Mesendoderm (in vitro differentiated cells): ENCODE measurements at places on chromosomes 12 and 14.
A peak's percentile ranks its signal among the peaks of the same experiment; 100 is the strongest.

DNA sequence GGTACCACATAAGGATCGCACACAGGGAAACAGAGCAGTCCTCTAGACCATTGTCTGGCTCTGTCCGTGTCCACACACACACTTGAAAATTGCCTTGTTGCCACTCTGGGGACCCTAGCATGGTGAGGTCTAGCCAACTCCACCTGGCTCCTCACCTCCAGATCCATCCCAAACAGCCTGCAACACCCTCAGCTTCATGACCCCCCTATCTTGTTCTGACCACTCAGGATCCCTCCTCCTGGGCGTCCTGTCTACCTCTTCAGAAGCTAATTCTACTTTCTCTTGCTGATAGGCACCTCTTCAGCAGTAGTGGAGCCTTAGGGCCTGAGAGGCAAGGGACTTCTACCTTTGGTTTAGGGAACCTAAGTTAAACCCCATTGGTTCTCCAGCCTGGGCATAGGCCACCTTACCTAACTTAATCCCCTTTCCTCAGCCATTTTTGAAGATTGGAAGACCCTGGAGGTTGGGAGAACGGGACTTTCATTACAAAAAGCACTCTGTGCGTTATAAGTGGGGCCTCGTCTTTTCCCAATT, 697 bp upstream of the HOXC5 start:
- DNase-seq = no peak

GRCh38 chr12:23947395-23947794, 2.1 kb downstream of the SOX5 start:
- DNase-seq = no peak

- no peak for DNase-seq
These were observed 68.3 kb upstream of the SCN8A start for GRCh38 chr12:51522696-51523095.

DNA sequence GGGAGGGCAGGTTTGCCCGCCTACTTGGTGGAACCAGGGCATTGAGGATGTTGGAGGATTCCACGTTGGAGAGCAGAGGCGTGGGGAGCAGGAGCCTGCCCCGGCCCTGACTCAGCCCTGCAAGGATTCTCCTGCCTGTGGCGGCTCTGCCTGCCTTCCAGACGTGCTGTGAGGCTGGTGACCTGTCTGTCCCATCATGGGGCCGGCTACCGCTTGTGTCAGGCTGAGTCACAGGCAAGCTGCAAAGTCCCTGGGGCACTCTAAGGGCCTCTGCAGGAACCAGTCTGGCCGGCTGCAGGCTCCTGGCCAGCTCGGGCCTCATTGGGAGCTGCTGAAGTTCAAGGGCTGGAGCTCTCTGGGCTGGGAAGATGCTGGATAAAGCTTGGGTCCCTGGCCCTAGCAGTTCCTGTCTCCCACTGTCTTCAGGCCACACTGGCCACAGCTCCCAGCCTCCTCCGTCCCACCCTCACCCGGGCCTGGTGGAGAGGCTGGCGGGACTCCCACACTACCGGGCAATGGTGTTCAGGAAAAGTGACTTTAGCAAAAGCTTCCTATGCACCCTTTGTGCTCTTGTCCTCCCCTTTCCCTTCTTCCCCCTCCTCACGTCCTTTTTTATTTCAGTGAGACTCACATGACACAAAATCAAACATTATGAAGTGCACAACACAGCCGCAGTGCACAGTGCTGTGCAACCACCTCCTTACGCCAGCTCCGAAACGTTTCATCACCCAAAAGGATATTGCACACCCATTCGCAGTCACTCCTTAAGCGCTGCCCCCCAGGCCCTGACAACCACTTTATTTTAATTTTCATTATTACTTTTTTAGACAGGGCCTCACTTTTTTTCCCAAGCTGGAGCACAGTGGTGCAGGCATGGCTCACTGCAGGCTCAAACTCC, 22.0 kb upstream of the ULK1 start:
- peak; percentile 94 for DNase-seq

- no peak for DNase-seq
These were observed 18.6 kb downstream of the DUSP6 start for GRCh38 chr12:89333564-89334252.

- no peak for DNase-seq
These were observed 360.9 kb downstream of the VRK1 start for GRCh38 chr14:97158102-97158501.

DNA sequence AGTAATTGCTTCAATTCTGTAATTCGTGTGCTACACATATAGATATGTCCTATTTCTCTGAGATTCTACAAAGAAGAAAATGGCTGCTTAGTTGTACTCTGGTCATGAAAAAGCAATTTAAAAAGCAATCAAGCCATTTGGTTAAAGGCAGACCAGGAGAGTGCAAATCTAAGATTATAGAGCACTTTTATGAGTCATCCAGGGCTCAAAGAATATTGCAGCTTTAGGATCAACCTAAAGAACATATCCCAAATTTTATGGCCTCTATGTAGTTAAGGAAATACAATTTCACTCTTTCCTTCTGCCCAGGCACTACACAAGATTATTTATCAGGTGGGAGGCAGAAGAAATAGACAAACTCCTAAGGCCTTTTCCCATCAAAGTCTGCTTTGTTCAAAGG, 332.8 kb downstream of the SEC23A start:
- no peak for DNase-seq

- no peak for DNase-seq
These were observed 48.3 kb upstream of the KCNMB4 start for GRCh38 chr12:70317781-70318180.

DNA sequence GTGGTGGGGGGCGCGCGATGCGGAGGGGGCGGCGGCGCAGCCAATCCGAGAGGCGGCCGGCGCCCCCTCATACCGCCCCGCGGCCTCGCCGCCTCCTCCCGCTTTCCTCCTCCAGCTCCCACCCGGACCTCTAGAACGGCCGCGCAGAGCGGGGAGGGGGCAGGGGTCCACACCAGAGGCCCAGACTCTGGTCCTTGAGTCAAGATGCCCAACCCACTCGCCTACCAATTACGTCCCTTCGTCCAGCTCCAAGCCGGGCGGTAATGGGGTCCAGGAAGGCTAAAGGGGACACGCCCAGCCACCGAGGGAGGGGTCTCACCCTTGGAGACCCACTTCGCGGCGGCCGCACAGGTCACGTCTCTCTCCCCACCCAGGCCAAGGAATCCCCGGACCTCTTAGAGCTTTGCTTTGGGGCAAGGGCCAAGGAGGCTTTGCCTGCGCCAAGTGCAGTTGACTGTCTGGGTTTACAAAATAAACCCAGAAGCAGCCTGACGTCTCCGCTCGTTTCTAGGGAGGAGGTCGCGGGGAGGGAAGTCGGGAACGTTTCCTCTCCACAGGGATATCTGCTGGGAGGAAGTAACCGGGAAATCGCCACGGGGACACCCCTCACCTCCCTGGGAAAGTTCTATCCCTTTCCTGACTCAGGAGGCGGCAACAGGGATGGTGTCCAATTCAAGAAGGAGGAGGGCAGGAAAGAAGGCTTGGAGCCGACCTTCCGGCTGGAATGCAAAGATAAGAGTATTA, 394 bp upstream of the AMIGO2 start:
- peak; percentile 87 for DNase-seq

DNA sequence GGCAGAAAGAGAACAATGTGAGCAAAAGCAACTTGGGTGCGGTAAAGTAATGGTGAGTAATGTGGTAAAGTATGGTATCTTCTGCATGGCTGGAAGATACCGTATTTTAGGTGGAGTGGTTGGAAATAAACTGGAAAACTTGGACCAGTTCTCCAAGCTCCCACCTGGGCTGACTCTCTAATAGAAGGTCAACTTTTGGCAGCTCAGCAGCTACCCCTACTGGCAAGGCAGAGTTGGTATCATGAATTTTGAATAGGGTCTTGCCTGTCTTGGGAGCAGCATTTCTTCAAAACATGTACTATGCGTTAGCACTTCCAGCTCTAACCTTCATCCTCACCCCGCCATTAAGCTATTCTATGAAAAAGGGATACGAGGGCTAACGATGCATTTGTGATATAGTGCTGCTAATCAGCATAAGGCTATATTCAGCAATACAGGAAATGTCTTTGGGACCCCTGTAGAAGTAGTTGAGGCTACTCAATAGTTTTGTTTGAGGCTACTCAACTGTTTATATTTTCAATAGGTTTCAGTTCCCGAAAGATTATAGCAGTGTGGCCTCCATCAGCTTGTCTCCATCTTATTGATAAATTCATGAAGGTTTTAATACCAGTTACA, 276.3 kb upstream of the FAR2 start:
- peak; percentile 75 for DNase-seq
